SW 1271 (cell line): ENCODE measurements at places on chromosomes 11 and 22.

DNA sequence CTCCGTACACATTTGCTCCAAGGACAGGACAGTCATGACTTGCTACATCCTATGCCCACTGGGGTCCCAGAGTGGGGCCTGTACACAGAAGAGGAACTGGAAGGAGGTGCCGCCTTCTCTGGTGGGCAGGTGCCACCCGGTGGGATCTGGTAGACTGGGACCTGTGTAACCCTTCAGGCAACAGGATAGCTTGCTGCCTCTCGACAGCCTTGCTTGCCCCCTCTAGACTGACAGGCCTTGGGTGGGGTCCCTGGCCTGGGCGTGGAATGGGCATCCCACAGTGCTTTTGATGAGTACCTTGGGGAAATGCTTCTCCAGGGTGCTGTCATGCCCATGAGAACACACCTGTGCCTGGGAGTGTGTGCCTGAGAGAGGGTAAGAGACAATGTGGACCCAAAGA lies 15.8 kb downstream of the SHANK3 start:
- no peak for DNase-seq

DNA sequence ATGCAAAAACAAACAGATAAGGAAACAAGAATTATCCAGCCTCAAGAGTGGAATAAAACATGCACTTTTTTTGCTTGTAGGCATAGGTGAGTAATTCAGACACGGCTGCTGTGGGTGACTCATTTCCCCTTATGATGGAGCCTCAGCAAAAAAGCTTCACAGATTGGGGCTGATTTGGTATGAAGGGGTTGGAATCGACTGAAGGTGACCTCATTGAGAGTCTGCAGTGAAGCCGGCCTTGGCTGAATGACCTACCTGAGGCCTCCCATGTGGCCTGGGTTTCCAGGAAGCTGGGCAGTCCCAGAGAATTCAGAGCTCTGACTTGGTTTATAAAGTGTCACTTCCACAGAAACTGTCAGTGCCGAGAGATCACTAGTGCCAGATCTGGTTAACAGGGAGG lies 34.2 kb upstream of the VPREB1 start:
- DNase-seq, result peak; percentile 50

DNA sequence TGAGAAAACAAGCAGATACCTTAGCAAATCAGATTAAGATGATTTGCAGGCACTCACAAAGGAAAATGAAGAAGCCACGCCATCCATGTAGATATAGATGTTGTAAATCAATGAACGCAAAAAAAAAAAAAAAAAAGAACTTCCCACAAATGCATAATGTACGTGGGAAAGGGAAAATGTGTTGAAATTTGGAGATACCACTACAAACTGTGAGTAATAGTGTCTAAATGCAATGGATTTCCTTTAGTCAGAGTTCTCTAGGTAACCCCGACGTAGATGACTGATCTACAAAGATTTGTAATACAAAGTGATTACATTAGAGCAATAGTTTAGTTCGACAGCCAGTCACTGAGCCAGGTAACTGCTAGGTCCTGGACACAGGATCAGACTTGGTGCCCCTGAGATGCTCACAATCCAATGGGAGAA lies 783 bp upstream of the ANKRD54 start:
- DNase-seq, result no peak

GRCh38 chr22:26822313-26822712 lies 164.9 kb downstream of the MIAT start:
- no peak for DNase-seq

GRCh38 chr22:31897842-31898805 lies 46.2 kb upstream of the YWHAH start:
- DNase-seq, result no peak

DNA sequence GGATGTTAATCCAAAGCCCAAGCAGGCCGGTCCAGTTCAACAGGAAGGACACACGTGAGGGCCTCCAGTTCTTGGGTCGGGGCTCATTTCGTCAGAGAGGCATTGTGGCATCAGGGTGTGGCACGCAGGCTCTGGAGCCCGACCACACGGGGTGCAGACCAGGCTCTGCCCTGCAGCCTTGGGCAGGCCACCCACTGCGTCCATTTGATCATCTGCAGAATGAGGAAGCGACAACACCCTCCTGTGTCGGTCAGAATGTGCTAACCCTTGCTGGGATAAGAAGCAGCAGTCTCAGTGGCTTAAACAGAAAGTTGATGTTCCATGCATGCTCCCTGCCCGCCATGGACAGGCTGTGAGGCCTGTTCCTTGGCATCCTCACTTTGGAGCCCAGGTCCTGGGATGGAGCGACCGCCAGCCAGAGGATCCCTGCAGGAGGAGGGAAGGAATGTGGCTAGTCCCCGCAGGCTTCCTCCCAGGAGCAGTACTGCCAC lies 10.8 kb downstream of the RIBC2 start:
- DNase-seq, result no peak

GRCh38 chr11:133995066-133995465 lies 38.3 kb upstream of the IGSF9B start:
- no peak for DNase-seq

DNA sequence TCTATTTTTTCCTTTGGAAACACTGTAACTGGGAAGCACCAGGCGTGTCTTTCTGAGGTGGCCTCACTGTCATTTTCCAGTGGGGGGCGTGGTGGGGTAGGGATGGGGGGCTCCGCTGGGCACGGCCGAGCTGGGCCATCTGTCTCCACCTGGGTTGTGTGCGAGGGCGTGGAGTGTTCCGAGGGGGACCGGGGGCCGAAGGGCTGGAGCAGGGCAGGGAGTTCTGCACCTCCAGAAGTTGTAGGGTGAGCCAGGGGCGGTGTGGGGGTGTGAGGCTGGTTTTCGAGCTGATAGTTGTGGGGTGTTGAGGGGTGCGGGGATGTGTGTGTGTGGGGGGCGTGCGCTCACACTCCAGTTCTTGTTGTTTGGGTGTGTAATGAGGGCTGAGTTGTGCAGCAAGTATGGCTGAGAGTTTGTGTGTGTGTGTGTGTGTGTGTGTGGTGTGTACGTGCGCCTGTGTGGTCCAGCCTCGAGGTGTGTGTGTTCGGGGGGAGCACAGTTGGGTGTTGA lies 10.8 kb downstream of the YPEL4 start:
- no peak for DNase-seq

DNA sequence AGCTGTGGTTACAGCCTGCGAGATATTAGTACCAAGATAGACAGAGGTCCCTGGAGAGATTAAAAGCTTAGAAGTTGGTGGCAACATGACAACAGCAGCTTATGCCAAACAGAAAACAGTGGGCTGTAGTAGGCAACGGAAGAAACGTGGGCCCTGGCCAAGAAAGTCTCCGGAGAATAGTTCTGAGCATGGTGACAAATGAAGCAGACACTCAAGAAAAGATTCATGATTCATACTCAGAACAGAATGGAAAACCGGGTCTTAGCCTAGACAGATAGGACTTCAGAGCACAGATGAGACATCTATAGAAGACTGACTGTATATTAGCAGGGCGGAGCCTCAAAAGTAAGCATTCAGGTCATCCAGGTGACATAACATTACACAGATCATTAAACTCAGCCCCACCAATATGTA lies 727.4 kb downstream of the ETS1 start:
- no peak for DNase-seq

DNA sequence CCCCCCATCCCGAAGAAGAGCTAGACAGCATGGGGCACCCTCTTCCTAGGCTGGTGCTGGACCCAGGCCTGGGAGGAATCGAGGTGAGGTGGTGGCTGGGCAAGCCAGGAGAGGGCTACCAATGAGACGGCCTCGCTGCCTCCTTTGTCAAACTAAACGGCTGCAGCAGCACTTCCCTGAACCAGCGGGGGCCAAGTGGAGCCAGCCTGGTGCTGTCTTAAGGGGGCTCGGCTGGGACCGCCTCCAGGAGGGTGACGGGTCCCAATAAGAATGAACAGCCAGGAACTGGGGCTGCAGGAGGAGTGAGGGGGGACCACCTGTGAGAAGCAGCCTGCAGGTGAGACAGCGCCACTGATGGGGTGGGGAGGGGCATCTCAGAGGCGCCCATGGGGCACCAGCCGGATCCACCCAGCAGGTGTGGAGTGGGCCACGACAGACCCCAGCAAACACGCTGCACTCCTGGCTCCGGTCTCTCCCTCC lies 17.1 kb downstream of the IFT27 start:
- DNase-seq, result no peak

- DNase-seq, result no peak
Measured at GRCh38 chr11:60982184-60982583, 10.7 kb downstream of the CD6 start.

GRCh38 chr11:3037040-3037944 lies 19.9 kb downstream of the CARS1 start:
- DNase-seq, result no peak

GRCh38 chr11:115224551-115224950 lies 279.7 kb downstream of the CADM1 start:
- no peak for DNase-seq

GRCh38 chr11:15613789-15614188 lies 499.1 kb downstream of the INSC start:
- DNase-seq, result no peak

DNA sequence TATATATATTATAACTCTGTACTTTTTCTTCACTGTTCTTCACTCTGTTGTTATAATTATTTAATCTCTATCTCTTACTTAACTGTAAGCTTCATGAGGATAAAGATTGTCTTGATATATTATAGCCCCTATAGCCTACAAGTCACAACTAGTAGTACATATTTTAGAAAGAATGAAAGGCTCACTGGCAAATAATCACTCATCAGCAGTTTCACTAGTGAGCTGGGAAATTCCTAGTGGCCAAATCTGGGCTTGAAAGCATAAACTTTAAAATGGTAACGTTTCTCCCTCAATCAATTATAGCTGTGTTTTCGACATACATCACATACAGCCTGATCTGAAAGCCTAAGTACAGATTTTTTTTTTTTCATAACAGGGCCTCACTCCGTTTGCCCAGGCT lies 42.5 kb downstream of the CTSC start:
- no peak for DNase-seq

- no peak for DNase-seq
Measured at GRCh38 chr11:47912843-47913437, 64.8 kb upstream of the NUP160 start.

- DNase-seq, result no peak
Measured at GRCh38 chr11:34999453-34999852, 83.0 kb downstream of the PDHX start.

DNA sequence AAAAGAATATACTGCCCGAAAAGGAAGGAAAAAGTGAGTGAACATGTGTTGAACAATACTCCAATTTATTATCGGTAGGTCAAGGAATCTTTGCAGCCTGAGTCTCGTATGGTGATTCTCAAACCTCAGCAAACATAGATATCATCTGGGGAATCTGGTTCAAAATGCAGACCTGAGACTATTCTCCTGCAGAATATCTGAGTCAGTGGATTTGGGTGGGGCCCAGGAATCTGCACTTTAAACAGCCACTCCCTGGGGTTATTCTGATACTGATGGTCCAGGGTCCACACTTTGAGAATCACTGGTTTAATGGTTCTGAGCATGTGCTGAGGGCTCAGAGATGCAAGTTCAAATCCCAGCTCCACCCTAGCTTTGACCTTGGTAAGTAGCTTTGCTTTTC lies 53.6 kb upstream of the GRK3 start:
- DNase-seq, result no peak

DNA sequence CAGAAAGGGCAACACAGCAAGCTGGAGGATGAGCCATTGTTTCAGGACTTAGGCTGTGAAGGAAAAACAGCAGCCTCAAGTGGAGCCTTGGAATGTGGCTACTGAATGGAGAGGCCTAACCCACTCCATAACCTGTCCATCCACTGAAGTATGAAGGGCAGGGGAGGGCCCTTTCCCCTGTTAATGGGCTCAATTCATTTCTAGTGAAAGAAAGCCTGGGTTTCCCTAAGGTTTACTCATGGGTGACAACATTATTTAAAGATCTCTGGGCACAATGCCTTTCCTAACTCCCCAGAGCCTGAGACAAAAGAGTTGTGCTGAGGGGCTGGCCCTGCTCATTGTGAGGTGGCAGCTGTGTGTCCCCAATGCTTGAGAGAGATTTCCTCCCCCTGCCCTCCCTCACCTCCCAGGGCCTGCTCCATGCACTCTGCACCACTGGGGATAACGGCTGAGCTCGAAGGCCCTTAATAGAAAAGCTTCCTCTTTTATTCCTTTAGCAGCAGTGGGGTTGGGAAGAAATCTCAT lies 83.8 kb downstream of the ME3 start:
- no peak for DNase-seq

DNA sequence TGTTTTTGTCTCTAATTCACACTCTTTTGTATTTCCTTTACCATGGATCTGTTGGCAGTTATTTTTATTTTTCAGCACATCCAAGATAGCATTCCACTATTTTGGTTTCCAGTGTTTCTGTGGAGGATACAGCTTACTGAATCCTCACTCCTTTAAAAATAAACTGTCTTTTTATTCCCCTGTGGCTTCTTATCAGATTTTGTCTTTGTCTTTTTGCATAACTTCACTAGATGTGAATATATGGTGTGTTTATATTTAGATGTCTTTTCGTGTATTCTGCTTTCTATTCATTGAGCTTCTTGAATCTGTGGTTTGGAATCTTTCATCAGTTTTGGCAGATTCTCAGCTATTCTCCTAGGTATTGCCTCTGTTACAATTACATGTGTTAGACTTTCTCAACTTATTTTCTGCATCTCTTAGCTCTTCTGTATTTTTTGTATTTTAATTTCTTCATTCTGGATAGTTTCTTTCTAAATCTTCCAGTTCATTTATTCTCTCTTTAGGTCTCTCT lies 7.4 kb upstream of the ATXN10 start:
- DNase-seq, result no peak

DNA sequence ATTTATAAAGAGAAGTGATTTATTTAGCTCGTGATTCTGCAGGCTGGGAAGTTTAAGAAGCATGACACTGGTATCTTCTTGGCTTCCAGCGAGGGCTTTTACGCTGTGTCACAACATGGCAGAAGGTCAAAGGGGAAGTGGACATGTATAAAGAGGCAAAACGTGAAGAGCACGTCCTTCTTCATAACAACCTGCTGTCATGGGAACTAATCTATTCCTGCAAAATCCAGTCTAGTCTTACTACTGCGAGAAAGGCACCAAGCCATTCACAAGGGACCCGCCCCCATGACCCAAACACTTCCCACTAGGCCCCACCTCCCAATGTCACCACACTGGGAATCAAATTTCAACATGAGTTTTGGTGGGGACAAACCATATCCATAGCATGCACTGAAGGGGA lies 58.3 kb downstream of the AMOTL1 start:
- no peak for DNase-seq

GRCh38 chr11:74257959-74258553 lies 53.4 kb downstream of the P4HA3 start:
- no peak for DNase-seq

- no peak for DNase-seq
Measured at GRCh38 chr11:32421992-32422391, 13.3 kb downstream of the WT1 start.

GRCh38 chr11:83566950-83567349 lies 280.8 kb upstream of the CCDC90B start:
- DNase-seq, result no peak
